ENCODE measurements at places on chromosomes 1 and 21. TPM values are rescaled to one million over a fixed set of nuclear protein-coding genes. Genes with fewer than 3 reads are reported as not detected.
A peak's percentile ranks its signal among the peaks of the same experiment; 100 is the strongest.

GRCh38 chr1:202085682-202086373, 36.9 kb upstream of the GPR37L1 start:
- no peak for DNase-seq

DNA sequence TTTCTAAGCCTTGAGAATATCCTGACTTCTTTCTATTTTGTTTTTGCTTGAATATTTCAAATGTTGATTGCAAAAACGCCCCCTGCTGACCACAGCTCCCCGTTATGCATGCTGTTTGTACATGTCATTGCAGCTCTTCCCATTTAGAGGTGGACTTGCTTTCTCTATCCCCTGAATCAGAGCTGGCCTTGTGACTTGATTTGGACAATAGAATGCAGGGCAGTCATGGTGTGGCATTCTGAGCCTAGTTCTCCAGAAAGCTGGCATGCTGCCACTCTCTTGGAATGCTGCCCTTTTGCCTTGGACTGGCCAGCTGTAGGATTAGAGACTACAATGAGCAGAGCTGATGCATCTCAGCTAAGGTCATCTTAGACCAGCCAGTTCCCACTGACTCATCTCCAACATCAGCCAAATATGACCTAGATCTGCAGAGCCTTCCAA, 1561.5 kb downstream of the MRPL39 start:
- DNase-seq, result peak; percentile 86

- peak; percentile 20 for DNase-seq
Observed at GRCh38 chr1:6105218-6105679, 59.6 kb downstream of the KCNAB2 start.

DNA sequence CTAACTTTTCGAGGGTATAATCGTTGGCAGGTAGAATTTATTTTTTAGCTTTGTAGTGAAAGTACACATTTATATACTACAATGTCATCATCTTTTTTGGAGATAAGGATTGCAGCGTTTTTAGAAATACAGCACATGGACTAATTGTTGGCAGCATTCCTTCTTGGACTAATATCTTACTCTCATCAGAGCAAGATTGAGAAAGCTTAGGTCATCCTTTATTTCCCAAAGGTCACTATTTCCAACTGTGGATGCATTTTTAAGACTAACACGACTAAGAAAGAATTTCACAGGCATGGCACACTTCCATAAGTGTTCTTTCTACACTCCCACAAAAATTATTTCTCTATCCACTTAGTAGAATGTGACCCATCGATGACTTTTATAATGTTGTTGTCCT, 732.3 kb downstream of the NCAM2 start:
- no peak for DNase-seq

GRCh38 chr1:181101581-181102226, 13.2 kb downstream of the IER5 start:
- DNase-seq, result no peak

ARHGEF10L gene
- total RNA-seq, result 55.6 TPM

- no peak for DNase-seq
Observed at GRCh38 chr1:160638926-160639325, 7.9 kb downstream of the SLAMF1 start.

DNA sequence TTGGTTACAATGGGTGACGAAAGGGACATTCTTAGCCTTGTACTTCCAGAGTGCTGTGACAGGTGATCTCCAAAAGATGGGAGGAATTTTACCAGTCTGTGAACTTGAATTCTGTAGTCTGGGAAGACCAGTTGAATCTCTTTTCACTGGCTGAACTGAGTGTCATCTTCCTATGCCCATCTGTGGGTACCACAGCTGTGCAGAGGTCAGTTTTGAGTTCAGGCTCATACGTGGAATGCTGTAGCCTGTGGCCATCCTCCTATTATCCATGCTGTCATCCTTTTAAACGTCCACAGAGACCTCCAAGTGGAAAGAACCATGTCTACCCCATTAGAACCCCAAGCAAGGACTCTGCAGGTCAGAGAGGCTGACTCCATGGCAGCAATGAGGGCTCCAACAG, 32.1 kb downstream of the TMEM51 start:
- DNase-seq, result no peak

DNA sequence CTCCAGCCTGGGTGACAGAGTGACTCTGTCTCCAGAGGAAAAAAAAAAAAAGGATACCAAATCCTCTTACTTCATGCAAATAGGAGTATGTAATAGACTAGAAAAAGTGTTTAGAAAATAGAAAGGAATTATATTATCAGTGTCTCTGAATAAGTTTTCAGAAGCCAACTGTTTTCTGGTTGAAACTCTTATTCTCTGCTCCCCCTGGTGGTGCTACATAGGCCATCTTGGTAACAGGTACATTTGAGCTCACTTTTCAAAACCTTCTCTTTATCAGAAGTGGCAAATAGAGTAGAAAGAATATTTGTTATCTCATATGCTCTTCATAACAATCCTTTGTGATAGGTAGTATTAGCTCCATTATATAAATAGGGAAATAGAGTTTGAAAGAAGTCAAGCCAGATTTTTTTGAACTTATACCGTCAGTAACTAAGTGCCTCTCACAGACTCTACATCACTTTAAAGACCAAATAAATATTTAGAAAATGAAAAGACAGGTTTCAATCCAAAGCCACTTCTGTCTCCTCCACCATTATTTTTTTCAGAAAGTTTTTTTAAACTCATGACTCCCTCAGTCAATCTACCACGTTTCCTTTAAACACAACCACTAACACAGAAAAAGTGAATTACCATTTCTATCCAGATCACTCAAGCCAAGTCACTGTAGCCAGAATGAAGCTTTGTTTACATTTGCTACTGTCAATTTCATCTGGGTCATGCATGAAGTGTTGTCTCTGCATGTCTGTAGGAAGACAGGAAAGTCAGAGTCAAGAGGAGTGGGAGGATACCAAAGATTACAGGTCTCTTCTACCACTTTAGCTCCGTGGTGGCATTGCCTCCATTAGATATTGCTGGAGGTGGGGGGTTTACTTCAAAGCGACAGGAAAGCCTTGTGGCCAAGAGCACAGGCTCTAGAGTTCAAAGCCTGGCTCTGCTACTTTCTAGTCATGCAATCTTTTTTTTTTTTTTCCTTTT, 45.6 kb downstream of the IL23R start:
- no peak for DNase-seq

MTARC2 gene
- total RNA-seq, result 23.2 TPM

NBPF20 gene
- 0.62 TPM for total RNA-seq

CELF3 gene
- total RNA-seq, result not detected

NEGR1 gene
- total RNA-seq, result 15.7 TPM

IL19 gene
- total RNA-seq, result not detected

- DNase-seq, result no peak
Observed at GRCh38 chr21:37908691-37909090, 7.6 kb downstream of the KCNJ6 start.

DNA sequence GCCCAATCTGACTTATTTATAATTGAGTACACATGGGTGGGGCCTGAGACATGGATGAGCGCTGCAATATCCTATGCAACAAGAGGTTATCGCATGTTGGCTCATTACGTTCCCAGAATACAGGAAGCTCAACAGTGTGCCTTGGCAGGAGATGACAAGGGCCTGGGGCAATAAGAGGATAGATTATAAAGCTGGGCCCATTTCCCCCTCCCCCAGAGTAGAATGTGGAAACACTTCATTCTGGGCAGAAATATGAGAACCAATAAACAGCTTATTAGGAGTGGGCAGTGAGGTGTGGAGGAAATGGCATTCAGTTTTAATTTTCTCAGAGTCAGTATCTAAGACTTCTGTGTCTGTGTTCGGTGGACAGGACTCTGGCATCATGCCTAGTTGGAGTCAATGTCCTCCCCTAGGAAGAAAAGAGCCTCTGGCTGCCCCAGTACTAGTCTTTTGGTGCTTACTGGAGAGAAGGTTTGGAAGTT, 92.8 kb downstream of the PIK3R3 start:
- no peak for DNase-seq

GRCh38 chr1:6287029-6287428, 26.1 kb upstream of the GPR153 start:
- DNase-seq, result no peak

DNA sequence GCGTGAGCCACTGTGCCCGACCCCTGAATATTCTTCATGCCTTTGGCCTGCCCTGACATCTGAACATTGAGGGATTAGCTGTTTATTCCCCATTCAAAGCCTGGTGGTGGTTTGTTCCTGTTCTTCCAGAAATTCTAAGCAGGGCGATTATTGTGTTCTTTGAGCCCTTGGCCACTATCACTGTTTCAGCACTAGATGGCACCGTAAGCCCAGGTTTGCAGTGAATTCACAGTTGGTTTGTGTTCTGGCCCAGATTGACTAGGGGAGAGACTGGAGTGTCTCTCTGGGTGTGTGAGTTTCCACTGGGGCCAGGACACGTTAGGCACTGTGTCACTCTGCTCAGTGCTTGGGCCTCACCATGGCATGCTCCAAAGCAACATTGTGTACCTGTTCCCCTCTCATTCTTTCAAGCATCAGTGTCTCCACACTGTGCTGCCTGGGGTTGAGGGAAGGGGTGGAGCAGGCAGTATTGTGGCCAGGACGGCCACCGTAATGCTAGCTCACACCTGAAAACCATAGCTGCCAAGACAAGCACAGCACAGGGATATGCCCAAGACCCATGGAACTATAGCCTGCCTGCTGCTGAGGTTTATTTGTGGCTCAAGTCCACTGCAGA, 52.7 kb downstream of the PKN2 start:
- DNase-seq, result no peak

DNA sequence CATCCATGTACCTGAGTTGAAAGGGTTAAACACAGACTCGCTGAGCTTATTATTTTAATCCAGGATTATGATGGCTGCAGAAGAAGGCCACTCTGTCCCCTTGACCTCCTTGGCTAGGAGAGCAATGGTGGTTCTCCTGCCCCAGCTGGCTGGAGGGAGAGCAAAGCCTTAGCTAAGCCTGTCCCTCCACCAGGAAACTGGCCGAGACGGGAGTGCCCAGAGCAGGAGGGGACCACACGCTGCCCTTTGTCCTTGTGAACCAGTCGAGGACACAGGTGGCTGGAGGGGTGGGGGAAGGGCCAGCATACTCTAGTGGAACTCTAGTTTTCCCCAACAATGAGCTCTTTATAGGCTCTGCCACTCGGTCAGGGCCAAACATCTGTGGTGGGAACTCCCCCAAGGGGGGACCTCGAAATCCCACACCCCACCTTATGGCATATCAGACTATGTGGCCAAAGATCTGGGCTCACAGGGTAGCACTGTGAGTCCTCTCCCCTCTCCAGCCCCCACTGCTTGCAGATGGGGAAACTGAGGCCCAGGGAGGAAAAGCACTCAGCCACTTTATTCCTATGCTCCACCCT, 12.9 kb downstream of the KIAA1614 start:
- peak; percentile 43 for DNase-seq

KLHDC9 gene
- 4.7 TPM for total RNA-seq

LDLRAD1 gene
- total RNA-seq, result not detected

DNA sequence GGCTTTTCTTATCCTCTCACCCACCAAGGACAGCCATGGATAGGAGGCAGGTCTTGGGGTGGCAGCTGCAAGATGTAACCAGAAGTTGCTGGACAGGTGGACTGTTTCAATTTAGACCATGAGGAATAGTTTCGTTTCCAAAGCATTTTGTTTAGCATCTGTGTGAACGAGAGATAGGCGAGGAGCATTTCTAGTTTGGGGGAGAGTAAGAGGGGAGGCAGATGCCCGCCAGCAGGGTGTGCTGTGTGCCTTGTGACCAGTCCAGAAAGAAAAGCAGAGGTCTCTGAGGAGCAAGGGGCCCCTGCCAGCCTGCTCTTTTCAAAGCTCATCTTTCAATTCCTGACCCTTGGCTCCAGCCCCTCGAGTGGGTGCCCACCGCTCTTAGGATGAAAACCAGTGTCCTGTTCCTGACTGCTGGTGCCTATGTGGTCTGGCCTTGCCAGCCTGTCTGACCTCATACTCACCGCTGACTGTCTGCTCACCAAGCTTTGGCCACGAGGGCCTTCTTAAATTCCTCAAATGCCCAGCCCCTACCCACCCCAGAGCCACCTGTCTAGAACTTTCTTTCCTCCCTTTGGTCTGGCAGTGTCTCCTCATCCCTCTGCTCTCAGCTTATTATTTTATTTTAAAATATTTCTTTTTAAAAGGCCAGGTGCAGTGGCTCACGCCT, 8.5 kb downstream of the SERINC2 start:
- DNase-seq, result no peak

GRCh38 chr1:84772428-84772943, 82.2 kb upstream of the SSX2IP start:
- peak; percentile 68 for DNase-seq

GRCh38 chr1:206929524-206929923, 7.8 kb upstream of the FCMR start:
- DNase-seq, result no peak

GRCh38 chr21:44694776-44695175, 2.2 kb upstream of the KRTAP10-12 start:
- DNase-seq, result no peak

DNA sequence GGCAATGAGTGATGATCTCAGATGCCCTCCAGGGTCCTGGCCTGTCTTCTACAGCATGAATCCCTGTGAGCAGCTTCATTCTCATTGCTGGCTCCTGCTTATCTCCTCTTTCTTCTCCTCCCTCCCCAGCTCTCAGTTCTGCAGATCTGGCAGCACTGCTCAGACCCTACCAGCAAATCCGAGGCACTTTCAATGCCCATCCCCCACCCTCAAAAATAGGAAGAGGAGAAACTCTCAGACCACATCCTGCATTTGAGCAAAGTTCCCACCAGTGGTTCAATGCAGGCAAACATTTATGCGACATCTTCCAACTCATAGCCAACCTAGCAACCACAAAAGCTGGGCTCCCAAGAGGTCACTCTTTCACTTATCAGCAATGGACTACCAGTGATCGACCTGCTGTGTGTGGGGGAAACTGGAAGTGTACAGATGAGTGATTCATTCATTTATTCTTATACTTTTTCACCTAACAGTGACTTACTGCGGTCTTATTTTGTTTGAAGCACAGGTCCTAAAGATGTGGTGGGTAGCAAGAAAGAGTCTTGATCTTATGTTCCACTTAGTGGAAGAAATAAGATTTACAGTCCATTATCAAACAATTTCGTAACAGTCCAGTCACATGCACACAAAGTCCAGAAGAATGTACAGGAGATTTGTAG, 5.8 kb upstream of the CHI3L2 start:
- no peak for DNase-seq

B3GALT5 gene
- total RNA-seq, result 0.03 TPM

Data from Right ventricle myocardium superior (tissue), 1 donor.